ENCODE measurements at places on chromosomes 3 and 15.
A peak's percentile ranks its signal among the peaks of the same experiment; 100 is the strongest.

DNA sequence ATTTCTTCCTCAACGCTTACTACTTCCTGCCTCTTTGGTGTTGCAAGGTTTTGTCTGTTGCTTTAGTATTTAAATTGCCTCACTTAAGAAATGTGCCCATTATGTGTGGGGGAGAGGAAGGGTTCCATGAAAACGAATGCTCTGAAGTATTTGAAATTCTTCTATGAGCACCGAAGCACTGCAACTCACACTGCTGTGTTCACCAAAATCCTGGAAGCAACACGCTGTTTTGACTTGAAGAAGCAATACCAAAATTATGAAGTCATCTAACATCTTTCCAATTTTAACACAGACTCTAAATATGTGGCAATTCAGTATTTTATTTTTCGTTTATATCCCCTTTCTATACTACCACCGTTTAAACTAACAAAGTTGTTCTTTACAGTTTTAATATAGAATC lies 101.5 kb downstream of the RBMS3 start:
- peaks cover 10% of the 10 kb centered on the region for H3K4me1 ChIP-seq
- no peaks in the 10 kb centered on the region for H3K27me3 ChIP-seq
- no peak overlapping the region for H3K4me3 ChIP-seq
- H3K27ac ChIP-seq = peak overlapping the region; percentile 47
- peak; percentile 77 for ATAC-seq
- no peaks in the 10 kb centered on the region for H3K36me3 ChIP-seq

GRCh38 chr3:158531334-158531733 lies 39.7 kb upstream of the MLF1 start:
- no peaks in the 10 kb centered on the region for H3K4me1 ChIP-seq
- no peak for ATAC-seq
- H3K27ac ChIP-seq = no peak overlapping the region
- no peaks in the 10 kb centered on the region for H3K27me3 ChIP-seq

DNA sequence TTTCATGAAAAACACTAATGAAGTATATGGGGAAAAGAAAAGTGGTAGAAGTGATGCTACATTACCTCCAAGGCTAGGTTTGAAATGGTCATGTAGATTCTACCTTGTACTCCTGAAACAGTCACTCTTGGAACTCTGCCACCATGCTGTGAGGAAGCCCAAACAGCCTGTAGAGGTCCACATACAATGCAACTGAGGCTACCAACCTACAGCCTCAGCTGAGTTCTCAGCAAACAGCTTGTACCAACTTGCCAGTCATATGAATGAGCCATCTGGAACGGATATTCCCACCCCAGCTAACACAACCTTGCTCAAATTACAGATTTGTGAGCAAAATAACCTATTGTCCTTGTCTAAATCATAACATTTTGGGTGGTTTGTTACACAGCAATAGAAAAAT lies 193.5 kb downstream of the ULK4 start:
- H3K4me1 ChIP-seq = no peaks in the 10 kb centered on the region
- H3K4me3 ChIP-seq = no peak overlapping the region
- H3K27me3 ChIP-seq = no peaks in the 10 kb centered on the region
- no peak for ATAC-seq
- H3K27ac ChIP-seq = no peak overlapping the region

- no peaks in the 10 kb centered on the region for H3K36me3 ChIP-seq
- H3K27ac ChIP-seq = no peak overlapping the region
- no peaks in the 10 kb centered on the region for H3K4me1 ChIP-seq
- H3K4me3 ChIP-seq = no peak overlapping the region
- no peak for ATAC-seq
These were observed 217.4 kb upstream of the CD96 start for GRCh38 chr3:111324645-111325044.

DNA sequence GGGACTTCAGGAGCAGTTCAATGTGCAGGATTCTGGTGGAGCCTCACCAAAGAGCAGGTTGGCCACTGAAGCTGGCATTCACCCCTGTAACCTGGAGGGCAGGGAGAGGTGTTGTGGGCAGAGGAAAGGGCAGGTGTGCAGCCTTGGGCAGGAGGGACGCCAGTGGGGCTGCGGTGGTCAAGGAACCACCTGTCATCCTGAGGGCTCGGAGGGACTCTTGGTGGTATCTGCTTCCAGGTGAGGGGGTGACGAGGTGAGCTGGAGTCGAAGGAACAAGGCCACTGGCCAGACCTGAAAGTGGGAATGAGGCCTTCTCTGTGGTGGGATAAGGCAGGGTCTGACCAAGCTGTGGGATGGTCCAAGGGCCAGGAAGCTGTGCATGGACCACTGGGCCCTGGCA lies 269.5 kb downstream of the PLCL2 start:
- peaks cover 71% of the 10 kb centered on the region for H3K36me3 ChIP-seq
- no peak overlapping the region for H3K27ac ChIP-seq
- H3K27me3 ChIP-seq = no peaks in the 10 kb centered on the region
- no peaks in the 10 kb centered on the region for H3K4me1 ChIP-seq

GRCh38 chr3:45567730-45568172 lies 26.8 kb upstream of the LIMD1 start:
- no peaks in the 10 kb centered on the region for H3K36me3 ChIP-seq
- no peak overlapping the region for H3K27ac ChIP-seq
- H3K4me3 ChIP-seq = no peak overlapping the region
- H3K4me1 ChIP-seq = no peaks in the 10 kb centered on the region
- no peaks in the 10 kb centered on the region for H3K27me3 ChIP-seq
- ATAC-seq = no peak

- H3K27ac ChIP-seq = no peak overlapping the region
- ATAC-seq = no peak
- no peaks in the 10 kb centered on the region for H3K4me1 ChIP-seq
- no peaks in the 10 kb centered on the region for H3K27me3 ChIP-seq
- H3K36me3 ChIP-seq = no peaks in the 10 kb centered on the region
These were observed 91.6 kb downstream of the SRGAP3 start for GRCh38 chr3:9157651-9158362.

DNA sequence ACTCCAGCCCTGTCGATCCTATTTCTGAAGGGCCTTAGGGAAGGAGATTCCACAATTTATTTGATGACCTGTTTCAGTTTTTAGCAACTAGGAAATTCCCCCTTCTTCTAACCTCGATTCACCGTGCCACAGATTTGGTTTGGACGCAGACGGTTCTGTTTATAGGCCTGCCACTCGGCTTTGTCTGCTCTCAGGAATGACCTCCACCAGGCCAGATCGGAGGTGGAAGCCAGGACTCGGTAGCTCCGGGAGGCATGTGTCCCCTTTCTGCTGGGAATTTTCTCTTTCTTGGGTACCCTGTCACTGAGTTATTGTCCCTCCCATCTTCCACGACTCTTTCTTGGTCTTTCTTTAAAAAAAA lies 85.5 kb upstream of the ETV5 start:
- H3K27me3 ChIP-seq = peaks cover 8% of the 10 kb centered on the region
- no peak overlapping the region for H3K27ac ChIP-seq

DNA sequence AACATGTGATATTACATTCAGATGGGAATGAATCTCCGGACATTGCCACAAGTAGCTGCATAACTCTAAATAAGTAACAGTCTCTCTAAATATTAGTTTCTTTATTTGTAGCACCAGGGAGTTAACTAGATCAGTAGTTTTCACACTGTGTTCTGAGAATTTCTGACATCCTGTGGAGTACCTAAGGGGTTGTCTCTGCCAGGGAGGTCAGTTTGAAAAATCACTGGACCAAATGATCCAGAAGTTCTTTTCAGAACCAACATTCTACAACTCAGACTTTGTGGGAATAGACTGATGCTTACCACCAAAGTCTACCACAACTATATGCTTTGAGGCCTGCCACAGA lies 9.0 kb upstream of the ILDR1 start:
- no peaks in the 10 kb centered on the region for H3K4me1 ChIP-seq
- H3K36me3 ChIP-seq = no peaks in the 10 kb centered on the region
- H3K27me3 ChIP-seq = no peaks in the 10 kb centered on the region
- no peak for ATAC-seq
- no peak overlapping the region for H3K27ac ChIP-seq

- H3K27me3 ChIP-seq = peaks cover 60% of the 10 kb centered on the region
- peak within 1 kb of the TSS; percentile 54 for H3K4me3 ChIP-seq
- H3K36me3 ChIP-seq = no peaks in the 10 kb centered on the region
- no peaks in the 10 kb centered on the region for H3K4me1 ChIP-seq
These were observed at the start of gene SLC6A1 for GRCh38 chr3:10992017-10992942. TSS of gene SLC6A1 (plus strand) at chr3:10992748. CDS start at chr3:11017212, 24,464 bp downstream.

- no peaks in the 10 kb centered on the region for H3K27me3 ChIP-seq
- H3K4me1 ChIP-seq = no peaks in the 10 kb centered on the region
- H3K27ac ChIP-seq = no peak overlapping the region
- H3K36me3 ChIP-seq = no peaks in the 10 kb centered on the region
- no peak for ATAC-seq
These were observed 123.8 kb upstream of the FEZF2 start for GRCh38 chr3:62497156-62497555.

- H3K4me3 ChIP-seq = no peak overlapping the region
- no peaks in the 10 kb centered on the region for H3K36me3 ChIP-seq
- no peak overlapping the region for H3K27ac ChIP-seq
- H3K27me3 ChIP-seq = no peaks in the 10 kb centered on the region
- no peak for ATAC-seq
These were observed 353.9 kb downstream of the NSUN3 start for GRCh38 chr3:94416768-94417167.

- H3K36me3 ChIP-seq = no peaks in the 10 kb centered on the region
- H3K4me1 ChIP-seq = peaks cover 11% of the 10 kb centered on the region
These were observed 190.9 kb downstream of the ADAMTS9 start for GRCh38 chr3:64496786-64497490.

DNA sequence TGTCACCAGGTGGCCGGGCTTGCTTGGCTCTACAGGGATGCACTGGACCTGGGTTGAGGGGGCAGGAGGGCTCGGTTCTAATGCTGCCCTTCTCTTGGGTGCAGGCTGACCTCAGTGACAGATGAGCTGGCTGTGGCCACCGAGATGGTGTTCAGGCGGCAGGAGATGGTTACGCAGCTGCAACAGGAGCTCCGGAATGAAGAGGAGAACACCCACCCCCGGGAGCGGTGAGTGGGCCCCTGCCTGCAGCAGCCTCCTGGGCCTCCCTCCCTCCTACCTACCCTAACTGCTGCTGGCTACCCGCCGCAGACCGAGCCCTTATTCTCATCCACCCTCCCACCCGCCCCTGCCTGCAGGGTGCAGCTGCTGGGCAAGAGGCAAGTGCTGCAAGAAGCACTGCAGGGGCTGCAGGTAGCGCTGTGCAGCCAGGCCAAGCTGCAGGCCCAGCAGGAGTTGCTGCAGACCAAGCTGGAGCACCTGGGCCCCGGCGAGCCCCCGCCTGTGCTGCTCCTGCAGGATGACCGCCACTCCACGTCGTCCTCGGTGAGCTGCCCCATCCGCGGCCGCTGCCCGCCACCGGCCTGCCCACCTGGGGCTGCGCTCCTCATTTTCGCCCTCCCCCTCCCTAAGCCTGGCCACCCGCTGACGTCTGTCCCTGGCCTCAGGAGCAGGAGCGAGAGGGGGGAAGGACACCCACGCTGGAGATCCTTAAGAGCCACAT lies 5.6 kb downstream of the FES start:
- H3K27ac ChIP-seq = no peak overlapping the region
- H3K27me3 ChIP-seq = no peaks in the 10 kb centered on the region
- no peak overlapping the region for H3K4me3 ChIP-seq
- H3K4me1 ChIP-seq = peaks cover 25% of the 10 kb centered on the region

Data from gastroesophageal sphincter (tissue), 4 donors.